ENCODE measurements at places on chromosomes 13 and 19.

DNA sequence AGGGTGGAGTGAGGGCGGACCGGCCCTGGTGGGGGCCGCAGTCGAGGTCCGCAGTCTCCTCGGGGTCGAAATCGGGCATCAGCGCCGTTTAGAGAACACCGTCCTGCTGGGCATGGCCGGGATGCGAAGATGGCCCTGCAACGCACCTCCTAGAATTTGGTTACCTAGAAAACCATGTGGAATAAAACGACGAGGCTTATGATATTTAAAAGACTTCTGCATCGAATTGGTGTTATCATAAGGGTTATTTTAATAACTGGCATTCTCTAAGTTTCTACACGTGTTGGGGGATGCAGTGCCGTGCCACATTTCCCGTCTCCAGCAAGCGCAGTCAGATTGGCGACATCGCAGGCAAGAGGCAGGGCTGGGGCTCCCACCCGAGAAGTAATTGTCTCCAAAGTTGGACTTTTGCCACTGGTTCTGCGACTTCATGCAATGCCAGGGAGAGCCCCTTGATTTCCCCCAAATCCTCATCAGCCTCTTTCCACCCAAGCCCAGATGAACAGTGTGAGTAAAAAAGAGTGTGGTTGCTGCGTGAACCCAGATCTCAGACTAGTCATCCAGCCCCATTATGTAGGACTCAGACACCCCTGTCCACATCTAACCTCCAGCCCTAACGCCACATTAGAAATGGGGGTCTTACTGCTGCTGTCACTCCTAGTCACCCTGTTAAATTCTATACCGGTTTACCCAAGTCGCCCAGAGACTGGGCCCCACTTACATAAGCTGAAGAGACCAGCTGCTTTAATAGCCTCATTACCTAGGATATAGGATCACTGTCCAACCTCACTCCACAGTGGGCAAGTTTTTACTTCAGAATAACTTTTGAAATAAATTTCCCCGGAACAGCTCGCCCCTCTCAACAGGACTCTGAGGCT lies 571 bp upstream of the DHRS12 start:
- no peak for DNase-seq

DNA sequence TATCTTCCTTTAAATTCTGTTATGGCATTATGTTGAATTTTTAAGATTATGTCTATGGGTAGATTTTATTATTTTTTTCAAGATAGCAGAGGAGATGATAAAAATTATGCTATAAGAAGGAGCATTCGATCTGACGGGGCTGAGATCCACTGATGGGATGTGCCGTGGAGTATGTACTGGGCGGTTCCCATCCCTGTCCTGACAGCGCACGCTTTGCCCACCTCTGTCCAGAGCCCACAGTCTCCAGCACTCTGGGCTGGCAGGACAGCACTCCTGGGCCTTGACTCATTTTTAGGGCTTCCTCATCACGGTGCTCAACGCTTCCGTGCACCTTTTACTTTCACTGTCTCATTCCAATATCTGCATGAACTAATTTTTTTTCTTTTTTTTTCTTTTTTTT lies 235.5 kb downstream of the TEX29 start:
- DNase-seq: no peak

- DNase-seq: no peak
Measured at GRCh38 chr13:29174093-29174492, 354.0 kb downstream of the MTUS2 start.

GRCh38 chr19:16338470-16339360 lies 14.1 kb downstream of the KLF2 start:
- DNase-seq: no peak

GRCh38 chr19:28633319-28634018 lies 579.5 kb downstream of the UQCRFS1 start:
- DNase-seq: no peak

- no peak for DNase-seq
Measured at GRCh38 chr13:114080739-114081561, 51.5 kb downstream of the RASA3 start.

GRCh38 chr13:19767966-19768365 lies 14.8 kb downstream of the PSPC1 start:
- no peak for DNase-seq

DNA sequence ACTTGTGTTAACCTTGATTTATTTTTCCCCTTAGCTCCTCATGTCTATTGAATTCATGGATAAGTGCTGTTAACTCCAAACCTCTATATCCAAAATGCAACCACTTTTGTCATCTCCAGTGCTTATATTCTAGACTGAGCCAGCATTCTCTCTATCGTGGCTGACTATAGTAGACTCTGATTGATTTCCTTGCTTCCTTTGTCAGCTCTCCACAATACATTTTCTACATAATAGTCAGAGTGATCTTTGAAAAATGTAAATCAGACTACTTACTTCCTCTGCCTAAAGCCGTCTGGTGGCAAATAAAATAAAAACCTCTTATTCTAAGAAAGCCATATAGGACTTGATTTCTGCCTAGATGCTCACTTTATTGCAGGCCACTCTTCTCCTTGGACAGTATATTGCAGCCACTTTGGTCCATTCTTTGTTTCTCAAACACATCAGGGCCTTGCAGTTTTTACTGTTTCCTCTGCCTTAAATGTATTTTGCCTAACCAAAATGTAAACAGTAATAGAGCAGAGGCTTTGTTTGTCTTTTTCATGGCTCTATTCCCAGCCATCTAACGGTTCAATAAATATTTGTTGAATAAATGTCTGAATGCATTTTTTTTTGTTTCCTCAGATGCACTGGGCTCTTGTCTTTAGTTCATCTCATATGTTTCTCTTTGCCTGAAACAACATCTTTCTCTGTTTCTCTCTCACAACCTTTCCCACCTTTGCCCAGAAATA lies 243.6 kb upstream of the CSNK1A1L start:
- no peak for DNase-seq

GRCh38 chr13:43377149-43377548 lies 353.8 kb downstream of the DNAJC15 start:
- DNase-seq: no peak

- DNase-seq: no peak
Measured at GRCh38 chr13:110070046-110070445, 236.9 kb downstream of the COL4A1 start.

- no peak for DNase-seq
Measured at GRCh38 chr19:37077501-37077933, 716 bp upstream of the ZNF420 start.

DNA sequence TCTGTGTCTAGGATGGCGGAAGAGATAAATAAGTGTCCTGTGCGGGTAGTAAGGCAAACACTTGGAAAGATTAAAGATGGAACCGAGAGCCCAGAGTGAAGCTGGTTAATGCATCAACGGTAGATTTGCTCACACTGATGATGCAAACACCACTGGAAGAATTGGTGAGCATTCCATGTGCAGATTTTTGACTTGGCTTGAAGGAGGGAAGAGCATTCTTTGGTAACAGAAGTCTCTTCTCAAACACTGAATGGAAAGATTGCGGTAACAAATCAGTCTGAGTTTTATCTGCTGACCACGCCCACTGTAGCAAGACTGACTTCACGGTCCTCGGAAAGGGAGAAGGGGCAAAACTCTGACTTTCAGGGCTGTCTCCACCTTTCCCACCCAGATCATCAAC lies 112.5 kb downstream of the COL4A1 start:
- DNase-seq: no peak

- DNase-seq: no peak
Measured at GRCh38 chr19:5714816-5715215, 5.1 kb downstream of the LONP1 start.

DNA sequence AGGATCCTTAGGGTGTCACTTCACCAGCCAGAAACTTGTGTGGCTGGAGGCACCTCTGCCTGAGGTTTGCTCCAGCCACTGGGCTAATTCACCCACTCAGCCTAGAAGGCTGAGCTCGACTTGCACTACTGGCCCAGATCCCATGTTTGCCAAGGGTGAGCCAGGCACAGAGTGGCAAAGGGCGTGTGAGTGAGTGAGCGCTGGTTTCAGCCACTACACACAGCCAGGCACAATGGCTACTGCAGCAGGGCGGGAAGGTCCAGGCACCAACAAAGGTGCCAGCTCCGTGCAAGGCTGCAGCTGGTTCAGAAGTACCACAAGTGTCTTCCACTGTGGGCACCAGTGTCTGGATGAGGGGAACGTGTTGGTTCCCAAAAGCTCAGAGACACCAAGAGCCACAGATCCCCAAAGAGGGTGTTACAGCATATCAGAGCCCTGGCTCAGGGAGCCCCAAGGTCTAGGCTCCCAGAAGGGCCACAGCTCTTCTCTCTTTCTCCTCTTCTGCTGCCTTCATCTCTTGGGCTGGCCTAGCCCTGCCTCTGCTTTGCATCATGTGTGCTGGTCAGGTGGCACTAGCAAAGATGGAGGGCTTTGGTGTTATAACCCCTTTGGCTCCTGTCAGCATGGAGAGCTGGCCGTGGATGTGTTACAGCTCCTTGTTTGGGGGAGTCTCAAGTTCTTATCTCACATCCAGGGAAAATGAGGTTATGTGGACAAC lies 736.3 kb upstream of the KLHL1 start:
- DNase-seq: no peak

DNA sequence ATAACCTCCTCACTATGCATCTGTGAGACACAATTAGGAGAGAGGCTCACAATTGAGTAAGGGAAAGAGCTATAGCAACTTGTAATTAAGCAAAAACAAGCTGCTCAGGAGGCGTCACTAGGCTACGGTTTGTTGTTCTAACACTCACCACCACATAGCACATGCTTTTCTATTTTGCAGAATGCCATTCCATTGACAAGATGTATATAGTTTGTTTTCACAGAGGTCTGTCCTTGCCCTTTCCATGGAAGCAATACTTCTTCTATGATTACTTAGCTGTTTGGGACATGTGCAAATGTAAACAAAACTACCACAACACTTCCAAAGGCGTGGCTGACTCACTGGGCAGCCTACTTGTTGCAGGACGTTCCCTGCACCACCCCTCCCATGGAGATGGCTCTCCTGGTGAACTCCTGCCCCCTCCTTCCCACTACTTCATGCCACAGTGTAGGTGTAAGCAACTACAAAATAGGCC lies 33.9 kb upstream of the FAM216B start:
- DNase-seq: no peak

DNA sequence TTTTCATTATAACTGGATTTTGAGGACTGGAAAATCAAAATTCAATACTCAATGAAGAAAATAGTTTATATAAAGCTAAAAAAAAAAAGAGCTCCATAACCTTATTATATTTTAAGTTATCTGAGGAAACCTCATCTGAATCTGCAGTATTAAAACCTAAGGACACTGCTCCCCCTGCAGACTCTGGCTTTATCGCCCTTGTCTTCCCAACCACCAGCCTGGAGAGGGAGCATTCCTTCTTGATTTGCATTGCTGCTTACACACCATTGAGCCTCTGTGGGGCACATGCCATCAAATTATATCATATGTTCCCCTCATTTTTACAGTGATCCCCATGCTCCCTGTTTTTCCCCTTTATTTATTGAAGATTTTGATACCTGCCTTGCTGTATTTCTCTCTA lies 871.4 kb upstream of the GPC6 start:
- peak; percentile 8 for DNase-seq

DNA sequence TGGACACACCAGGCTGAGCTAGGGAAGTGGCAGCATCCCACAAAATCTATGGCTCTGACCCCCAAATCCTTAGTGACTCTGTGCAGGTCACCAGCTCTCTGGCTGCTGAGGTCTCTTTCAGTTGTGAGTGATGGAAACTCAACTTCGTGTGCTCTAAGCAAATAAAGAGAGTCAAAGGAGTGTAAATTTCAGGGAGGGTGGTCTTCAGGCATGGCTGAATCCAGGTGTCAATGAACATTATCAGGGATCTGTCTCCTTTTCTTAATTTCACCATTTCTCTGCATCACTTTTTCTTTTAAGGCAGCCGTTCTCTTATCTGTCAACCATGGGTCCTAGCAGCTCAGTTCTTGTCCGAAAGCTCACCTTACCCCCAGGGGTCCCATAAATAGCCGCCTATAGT lies 6.2 kb downstream of the CYP4F12 start:
- no peak for DNase-seq

DNA sequence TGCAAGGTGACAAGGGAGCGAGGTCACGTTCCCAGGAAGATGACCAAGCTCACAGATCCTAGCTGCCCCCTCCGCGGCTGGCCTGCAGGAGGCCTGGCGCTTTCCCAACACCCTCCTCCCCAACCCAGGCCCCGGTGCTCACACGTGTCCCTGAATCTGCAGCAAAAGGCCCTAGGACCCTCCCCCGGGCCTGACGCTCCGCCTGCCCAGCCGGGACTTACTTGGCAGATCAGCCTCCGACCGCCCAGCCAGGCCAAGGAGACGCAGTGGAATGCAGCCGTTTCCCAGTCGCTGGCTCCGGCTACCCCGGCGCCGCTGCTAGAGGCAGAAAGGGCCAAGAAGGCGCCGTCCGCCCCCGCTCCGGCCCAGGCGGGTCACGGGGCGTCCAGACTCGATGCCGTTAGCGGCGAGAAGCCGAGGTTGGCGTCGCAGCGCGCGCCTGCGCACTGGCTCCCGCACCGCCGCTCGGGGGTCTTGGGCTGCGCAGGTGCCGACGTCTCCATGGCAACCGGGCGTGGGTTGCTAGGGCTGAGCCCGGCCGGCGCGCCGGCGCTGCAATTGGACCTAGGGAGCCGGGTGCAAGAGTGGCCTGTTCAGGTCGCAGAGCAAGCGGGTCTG lies at the start of gene PNMA8A:
Gene PNMA8A (minus strand): TSS at position 448 of the 618 bp plus-strand sequence. CDS start 528 bp downstream, outside the sequence.
- peak; percentile 76 for DNase-seq

DNA sequence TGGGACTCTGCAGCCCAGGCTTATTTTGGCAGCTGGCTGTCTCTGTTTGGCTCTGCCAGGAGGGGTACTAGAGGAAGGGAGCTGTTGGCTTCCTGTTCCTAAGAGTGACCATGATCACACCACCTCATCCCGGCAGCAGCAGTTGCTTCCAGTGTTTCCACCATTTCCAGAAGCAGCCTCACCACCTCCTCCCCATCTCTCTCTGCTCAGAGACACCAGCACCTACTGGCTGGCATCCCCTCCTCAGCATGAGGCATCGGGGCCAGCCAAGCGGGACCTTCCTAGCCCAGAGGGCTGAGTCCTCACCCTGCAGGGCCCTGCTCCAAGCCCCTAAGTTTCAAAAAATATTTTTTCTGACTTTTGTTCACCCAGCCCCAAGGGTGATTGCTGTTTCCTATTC lies 59.0 kb downstream of the NUFIP1 start:
- no peak for DNase-seq

GRCh38 chr19:55362990-55363716 lies at the start of gene GARIN5B:
GARIN5B (minus strand) TSS chr19:55363260; CDS start chr19:55363066, 194 bp downstream.
- no peak for DNase-seq

DNA sequence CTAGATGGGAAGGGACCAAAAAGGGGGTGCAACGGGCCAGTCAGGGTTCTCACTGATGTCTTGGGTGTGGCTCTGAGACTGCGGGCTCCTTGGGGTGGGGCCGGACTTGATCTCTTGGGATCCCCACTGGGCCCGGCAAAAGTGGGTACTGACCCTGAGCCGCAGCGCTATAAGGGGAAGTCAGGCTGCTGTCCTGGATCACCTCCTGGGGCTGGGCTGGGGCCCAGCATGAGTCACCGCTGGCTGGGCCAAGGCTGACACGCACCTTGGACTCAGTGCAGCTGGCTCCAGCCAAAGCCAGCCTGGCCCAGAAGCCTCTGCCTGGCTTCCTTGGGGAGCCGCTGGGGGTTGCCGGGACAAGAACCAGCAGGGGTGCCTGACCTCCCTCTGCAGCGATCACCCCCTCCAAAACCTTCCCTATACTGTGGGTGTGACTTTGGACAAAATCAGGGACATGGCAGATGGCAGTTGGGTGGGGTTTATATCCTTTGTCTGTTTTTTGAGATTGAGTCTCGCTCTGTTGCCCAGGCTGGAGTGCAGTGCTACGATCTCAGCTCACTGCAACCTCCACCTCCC lies 617 bp upstream of the IQCN start:
- no peak for DNase-seq

Data from HAP-1 (cell line).